CD8-positive, alpha-beta T cell (primary cell): ENCODE measurements at places on chromosomes 12 and 14.

DNA sequence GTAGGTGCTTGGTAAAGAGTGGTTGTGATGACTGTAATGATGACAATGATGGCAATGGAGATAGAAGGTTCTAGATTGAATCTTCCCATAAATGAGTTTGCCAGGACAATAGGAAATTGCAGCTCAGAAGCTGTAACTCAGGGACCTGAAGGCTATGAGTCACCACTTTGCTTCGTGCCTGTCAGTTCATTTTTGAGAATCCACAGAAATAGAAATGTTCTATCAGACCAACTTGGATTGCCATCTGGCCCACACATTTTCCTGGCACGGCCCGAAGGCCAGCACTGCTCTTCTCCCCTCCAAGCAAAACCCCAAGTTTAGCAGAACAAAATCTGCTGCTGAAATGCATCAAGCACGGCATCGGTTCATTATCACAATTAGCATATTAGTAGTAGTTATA is 1127.0 kb downstream of the BCL11B start:
- DNase-seq, result no peak

- no peak for DNase-seq
These were observed 5.1 kb upstream of the SERPINA6 start for GRCh38 chr14:94328196-94328595.

GRCh38 chr12:45232756-45233372 is 17.0 kb downstream of the ANO6 start:
- no peak for DNase-seq

DNA sequence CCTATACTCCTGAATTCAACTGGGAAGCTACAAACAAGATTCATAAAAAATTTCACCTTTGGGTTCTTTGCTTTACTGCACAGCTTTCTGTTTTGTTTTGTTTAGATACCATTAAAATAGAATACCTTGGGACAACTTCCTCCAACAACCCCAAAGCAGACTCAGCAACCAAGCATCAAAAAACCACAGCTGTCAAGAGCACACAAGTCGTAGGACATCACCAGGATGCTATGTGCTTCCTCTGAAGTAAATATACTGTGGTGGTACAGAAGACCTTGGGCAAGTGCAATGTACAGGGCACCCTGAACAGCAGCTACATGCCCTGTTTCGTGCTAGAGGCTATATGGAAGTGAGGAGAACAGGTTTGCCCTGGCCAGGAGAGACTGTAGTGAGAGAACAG is 359.3 kb downstream of the BCL11B start:
- no peak for DNase-seq

DNA sequence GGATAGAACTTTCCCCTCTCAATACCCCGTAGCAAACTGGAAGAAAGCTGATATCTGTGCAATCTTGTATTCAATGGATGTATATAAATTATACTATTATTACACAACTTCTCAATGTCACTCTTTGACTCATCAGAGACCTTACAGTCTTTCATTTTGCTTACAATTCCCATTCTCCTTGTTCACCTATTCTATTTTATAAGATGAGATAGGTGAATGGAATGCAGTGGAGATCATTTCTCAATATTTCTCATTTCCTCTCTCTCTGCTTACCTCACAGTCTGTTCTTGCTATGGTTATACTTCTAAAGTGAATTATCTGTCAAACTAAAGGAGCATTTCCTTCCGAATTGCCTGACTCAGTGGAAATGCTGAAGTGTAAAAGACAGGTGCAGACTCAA is 14.9 kb downstream of the FOXA1 start:
- no peak for DNase-seq

DNA sequence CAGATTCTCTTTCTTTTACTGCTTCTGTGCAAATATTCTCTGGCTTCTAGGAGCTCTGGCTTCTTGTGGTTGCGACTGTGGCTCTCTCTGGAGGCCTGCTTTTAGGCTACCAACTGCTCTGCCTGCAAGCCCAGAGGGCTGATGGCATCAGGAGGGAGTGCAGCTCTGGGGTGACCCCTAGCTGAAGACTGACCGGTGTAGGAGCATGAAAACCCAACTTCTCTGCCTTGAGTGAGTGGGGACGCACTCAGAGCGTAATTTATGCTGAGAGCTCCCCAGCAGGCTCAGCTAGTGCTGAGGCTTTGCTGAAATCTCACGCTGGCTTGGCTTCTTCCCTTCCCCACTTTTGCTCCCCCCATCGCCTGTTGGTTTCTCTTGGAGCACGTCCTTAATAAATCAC is 29.9 kb upstream of the RBM19 start:
- no peak for DNase-seq

- no peak for DNase-seq
These were observed 50.8 kb upstream of the BBS10 start for GRCh38 chr12:76399040-76399439.

DNA sequence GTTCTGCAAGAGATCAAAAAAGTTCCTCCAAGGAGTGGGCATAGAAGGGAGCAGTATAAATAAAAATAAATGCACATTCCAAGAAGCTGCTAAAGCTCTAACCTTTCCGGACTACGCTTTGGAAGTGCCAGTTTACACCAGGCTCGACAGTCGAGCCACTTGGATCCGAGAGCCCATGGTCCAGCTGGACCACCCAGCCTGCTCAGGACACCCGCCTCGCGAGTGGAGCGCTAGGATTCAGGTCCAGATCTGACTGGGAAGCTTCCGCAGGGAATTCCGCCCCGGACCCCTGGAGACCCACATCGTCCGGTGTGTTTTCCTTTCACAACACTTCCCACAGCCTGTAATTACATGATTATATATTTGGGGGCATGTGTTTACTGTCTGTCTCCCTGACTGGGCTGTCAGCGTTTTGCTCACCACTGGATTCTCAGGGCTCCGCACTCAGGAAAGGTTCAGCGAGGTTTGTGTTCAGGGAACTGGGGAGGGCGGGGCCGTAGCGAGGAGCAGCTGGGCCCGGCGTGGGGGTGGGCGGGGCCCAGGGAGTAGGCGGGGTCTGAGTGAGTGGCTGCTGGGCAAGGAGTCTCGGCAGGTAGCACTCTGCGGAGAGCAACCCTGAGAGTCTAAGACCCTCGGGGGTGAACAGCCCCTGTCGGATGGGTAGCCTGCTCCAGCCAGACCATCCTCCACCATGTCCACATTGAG is 52.3 kb upstream of the TMEM263 start:
- DNase-seq, result peak; percentile 61

- no peak for DNase-seq
These were observed 498 bp downstream of the GPR132 start for GRCh38 chr14:105064721-105065143.

DNA sequence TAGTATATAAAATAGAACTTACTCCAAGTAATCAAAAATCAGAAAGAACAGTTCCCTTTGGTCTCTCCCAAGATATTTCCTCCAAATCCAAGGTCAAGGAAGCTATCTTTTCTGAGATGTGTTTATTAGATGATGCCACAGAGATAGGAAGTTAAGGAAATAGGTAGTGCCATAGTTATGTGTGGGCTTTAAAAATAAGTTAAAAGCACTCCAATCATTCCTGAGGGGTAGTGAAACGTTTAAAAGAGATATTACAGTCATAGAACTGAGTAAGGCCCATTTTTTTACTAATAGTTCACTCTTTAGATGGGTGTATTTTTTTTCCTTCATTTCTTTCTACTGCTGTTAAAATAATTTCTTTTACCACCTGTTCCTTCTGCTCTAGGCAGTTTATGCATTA is 1630.9 kb upstream of the SEL1L start:
- DNase-seq, result no peak

DNA sequence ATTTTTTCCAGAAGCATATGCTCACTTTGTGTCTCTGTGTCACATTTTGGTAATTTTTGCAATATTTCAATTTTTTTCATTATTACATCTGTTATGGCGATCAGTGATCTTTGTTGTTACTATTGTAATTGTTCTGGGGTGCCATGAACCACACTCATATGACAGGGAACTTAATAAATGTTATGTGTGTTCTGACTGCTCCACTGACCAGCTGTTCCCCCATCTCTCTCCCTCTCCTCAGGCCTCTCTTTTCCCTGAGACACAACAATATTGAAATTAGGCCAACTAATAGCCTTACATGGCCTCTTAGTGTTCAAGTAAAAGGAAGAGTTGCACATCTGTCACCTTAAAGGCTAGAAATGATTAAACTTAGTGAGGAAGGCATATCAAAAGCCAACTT is 46.0 kb downstream of the SCN8A start:
- no peak for DNase-seq

DNA sequence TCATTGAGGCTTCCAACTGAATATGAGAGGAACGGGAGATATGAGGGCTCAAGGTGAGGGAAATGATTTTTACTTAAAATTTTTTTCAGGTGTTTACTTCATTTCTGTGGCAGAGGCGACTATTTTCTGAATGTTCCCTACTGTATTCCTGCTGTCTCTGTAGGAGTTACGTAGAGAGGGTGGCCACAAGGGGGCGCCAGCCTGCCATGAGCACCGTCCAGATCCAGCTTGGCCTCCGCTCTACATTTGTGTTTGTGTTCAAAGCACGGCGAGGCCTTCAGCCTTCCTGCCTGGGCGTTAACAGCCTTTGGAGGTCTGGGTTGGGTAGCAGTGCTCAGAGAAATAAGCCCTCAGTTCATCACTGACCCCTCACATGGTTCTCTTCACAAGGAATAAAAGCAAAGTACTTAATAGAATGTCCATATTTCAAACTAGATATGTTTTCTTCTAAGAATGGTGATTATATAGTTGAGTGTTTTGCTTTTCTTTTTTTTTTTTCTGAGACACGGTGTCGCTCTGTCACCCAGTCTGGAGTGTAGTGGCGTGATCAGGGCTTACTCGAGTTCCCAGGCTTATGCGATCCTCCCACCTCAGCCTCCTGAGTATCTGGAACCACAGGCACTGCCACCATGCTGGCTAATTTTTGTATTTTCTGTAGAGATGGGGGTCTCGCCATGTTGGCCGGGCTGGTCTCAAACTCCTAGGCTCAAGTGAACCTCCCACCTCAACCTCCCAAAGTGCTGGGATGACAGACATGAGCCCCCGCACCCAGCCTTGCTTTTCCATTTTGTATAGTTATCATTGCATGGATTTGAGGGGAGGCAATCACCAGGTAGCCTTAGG is 22.3 kb downstream of the CKB start:
- DNase-seq, result peak; percentile 86

DNA sequence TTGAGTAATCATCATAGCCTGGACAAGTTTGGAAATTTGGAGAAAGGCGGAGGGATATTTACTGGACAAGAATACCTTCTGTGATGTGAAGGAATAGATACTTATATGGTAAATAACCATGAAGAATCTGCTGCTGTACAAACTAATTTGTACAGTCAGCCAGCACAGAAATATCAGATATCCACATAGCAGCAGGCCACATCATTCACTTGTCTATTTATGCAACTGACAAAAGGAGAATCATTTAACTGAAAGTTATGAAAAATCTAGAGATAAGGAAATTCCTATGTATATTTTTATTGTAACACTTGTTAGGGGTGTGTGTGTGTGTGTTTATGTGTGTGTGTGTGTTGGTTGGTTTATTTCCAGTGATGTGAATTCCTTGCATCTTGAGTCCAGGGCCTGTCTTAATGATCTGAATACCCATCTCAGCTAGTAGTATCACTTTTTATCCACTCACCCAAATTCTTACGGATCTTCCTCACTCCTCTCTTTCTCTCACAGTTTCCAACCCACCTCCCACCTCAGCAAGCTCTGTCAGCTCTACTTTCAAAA is 10.5 kb upstream of the LRIG3 start:
- DNase-seq, result no peak

- DNase-seq, result peak; percentile 70
These were observed 3.4 kb upstream of the DHH start for GRCh38 chr12:49098035-49098451.

DNA sequence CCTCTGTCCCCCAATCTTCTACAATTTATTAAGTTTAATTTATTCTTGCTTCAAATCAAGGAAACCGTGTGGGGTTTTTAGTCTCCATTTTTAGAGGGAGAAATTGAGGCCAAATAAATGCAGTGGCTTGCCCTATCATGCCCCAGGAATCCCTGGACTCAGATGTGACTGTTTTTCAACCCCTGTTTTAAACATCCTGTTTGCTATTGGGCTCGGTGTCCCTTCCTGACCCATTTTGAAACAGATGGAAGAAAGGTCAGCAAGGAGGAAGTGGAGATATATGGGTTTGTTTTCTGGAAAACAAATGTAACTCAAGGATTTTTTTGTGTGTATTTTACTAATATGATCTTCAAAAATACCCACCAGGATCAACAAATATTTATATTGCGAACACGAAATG is 84.7 kb downstream of the DACT1 start:
- no peak for DNase-seq

DNA sequence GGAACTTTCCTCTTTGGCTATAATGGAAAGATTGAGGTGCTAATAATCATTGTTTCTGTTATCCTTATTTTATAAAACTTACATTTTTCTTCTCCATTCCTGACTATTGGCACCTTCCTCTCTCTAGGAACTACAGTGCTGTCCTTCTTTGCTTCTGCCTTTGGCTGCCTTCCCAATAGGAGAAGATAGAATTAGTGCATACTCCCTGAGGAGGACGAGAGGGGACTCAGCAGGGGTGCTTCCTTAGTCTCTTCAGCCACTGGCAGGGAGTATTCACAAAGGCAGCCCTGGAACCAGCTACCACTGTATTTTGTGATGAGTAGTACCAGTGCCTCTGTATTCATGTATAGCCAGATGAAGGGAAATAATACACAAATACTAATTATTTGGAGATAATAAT is 208.5 kb downstream of the FOXG1 start:
- no peak for DNase-seq

- DNase-seq, result no peak
These were observed 11.0 kb upstream of the CACNA2D4 start for GRCh38 chr12:1929241-1929984.

DNA sequence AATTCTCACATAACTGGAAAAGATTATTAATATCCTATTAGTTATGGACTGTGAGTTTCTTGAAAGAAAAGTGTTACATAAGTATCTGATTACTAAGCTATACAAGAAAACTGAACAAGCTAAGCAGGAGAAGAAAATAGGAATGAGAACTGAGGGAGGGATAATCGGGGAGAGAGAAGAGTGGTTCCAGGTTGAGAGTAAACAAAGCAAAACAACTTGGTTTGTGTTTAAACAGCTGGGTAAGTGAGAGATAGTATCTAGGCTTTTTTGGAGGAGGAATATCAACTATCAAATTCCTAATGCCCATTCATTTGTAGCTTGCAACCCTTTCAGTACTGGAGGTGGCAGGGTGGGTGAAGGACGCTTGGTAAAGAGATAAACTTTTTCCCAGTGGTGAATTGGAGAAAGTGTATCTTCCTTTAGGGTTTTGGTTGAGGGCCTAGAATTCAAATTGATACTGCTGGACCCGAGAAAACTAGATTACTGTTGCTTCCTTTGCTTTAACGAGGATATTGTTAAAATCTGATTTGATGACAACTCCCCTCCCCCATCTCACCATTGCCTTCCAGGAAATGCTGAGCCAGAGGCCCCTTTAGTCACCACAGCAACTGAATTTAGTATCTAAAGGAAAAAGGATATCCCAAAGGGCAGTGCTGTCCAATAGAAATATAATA is 2.0 kb upstream of the SLC2A3 start:
- DNase-seq, result no peak
